ENCODE measurements at places on chromosomes 11 and 22.
A peak's percentile ranks its signal among the peaks of the same experiment; 100 is the strongest.

- H3K27ac ChIP-seq, result no peak overlapping the region
- DNase-seq, result no peak
- no peaks in the 10 kb centered on the region for H3K36me3 ChIP-seq
- no peaks in the 10 kb centered on the region for H3K27me3 ChIP-seq
- H3K4me3 ChIP-seq, result no peak overlapping the region
- peaks cover 12% of the 10 kb centered on the region for H3K4me1 ChIP-seq
Observed at GRCh38 chr11:75902631-75903030, 87.6 kb downstream of the UVRAG start.

- no peak overlapping the region for H3K27ac ChIP-seq
- H3K4me1 ChIP-seq, result peaks cover 8% of the 10 kb centered on the region
- H3K27me3 ChIP-seq, result peaks cover 3% of the 10 kb centered on the region
Observed at GRCh38 chr22:44080936-44081861, 57.1 kb downstream of the PARVB start.

DNA sequence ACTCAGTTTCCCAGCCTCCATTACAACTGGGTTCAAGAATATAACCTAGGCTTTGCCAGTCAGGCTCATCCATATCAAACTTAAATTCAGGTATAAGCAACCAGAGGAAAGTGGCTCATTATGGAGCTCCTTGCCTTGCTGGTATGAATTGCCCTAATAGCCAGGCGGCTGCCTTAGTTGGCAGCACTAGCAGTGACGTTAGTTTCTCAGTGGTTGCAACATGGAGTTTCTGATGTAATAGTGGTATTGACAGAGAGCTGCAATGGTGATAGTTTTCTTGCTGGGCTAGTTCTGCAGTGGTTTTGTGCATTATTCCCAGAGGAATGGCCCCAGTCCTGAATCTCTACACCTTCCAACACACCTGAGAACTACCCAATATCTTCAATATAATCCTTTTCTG is 3.8 kb upstream of the TMEM123 start:
- H3K27ac ChIP-seq, result peak overlapping the region; percentile 52
- peaks cover 22% of the 10 kb centered on the region for H3K4me1 ChIP-seq
- peaks cover 3% of the 10 kb centered on the region for H3K27me3 ChIP-seq
- no peaks in the 10 kb centered on the region for H3K36me3 ChIP-seq
- no peak overlapping the region for H3K4me3 ChIP-seq

GRCh38 chr22:17257121-17258001 is 38.1 kb upstream of the ADA2 start:
- H3K27me3 ChIP-seq, result no peaks in the 10 kb centered on the region
- no peak for DNase-seq
- H3K36me3 ChIP-seq, result no peaks in the 10 kb centered on the region

DNA sequence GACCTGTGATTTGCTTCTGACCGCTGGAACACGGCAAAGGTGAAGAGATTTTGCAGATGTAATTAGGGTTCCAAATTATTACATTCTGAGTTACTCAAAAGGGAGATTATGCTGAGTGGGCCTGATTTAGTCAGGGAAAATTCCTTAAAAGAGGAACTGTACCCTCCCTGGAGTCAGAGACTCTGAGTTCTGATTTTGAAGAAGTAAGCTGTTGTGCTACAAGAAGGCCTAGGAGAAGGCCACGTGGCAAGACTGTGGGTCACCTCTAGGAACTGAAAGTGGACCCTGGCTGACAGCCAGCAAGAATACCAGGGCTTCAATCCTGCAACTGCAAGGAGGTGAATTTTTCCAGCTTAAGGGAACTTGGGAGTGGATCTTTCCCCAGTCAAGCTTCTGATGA is 45.3 kb downstream of the CHRDL2 start:
- H3K27me3 ChIP-seq, result peaks cover 9% of the 10 kb centered on the region
- no peak overlapping the region for H3K4me3 ChIP-seq
- no peak for DNase-seq
- no peaks in the 10 kb centered on the region for H3K36me3 ChIP-seq

DNA sequence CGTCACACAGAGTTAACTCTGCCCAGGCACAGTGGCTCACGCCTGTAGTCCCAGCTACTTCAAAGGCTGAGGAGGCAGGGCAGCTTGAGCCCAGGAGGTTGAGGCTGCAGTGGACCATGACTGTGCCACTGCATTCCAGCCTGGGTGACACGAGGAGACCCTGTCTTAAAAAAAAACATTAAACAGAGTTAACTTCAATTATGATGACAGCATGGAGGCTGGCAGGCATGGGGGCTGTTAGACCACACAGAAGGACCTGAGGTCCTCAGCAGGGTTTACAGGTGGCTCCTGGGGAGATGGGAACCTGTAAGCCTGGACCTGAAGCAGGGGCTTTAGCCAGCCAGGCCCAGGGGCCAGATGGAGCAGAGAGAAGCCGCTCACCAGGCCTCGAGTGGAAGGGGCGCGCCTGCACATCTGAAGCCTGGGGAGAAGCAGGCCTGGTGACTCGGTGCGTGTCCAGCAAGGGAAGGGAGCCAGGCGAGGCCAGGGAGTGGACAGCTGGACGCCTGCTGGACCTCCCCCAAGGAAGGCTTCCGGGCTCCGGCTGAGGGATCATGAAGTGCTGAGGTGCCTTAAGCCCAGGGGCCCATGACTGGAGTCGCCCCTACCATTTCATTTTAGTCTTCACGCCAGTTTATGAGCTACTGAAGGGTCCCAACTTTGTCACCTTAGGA is 25.3 kb downstream of the RPUSD4 start:
- no peaks in the 10 kb centered on the region for H3K27me3 ChIP-seq
- H3K4me1 ChIP-seq, result peaks cover 47% of the 10 kb centered on the region
- H3K36me3 ChIP-seq, result peaks cover 15% of the 10 kb centered on the region
- H3K27ac ChIP-seq, result no peak overlapping the region
- no peak for DNase-seq

- no peak overlapping the region for H3K4me3 ChIP-seq
- DNase-seq, result peak; percentile 36
- H3K27me3 ChIP-seq, result peaks cover 8% of the 10 kb centered on the region
- H3K4me1 ChIP-seq, result peaks cover 7% of the 10 kb centered on the region
- no peak overlapping the region for H3K27ac ChIP-seq
Observed at GRCh38 chr22:44567846-44568493, 69.9 kb upstream of the RTL6 start.

DNA sequence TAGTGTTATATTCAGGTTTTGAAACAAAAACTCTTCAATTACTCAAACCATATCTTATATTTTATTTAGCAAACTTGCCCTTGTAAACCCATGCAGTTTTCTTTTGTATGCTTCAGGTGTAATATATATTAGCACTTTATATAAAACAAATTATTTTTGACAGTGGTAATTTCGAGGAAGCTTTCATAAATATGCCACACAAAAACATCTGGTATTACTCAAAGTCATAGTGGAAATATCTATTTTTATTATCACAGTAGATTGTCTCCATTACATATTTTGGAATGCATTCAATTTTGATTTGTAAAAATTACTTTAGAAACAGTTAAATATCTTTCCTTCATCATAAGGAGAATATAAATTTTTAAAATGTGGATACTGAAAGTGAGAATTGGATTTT is 89.1 kb upstream of the FIBIN start:
- H3K27me3 ChIP-seq, result no peaks in the 10 kb centered on the region
- DNase-seq, result no peak
- H3K27ac ChIP-seq, result no peak overlapping the region
- H3K36me3 ChIP-seq, result no peaks in the 10 kb centered on the region
- peaks cover 6% of the 10 kb centered on the region for H3K4me1 ChIP-seq

GRCh38 chr11:97966901-97967300 is 1053.8 kb upstream of the CNTN5 start:
- no peaks in the 10 kb centered on the region for H3K4me1 ChIP-seq
- H3K4me3 ChIP-seq, result no peak overlapping the region
- H3K27me3 ChIP-seq, result no peaks in the 10 kb centered on the region
- no peak for DNase-seq
- no peak overlapping the region for H3K27ac ChIP-seq

- H3K36me3 ChIP-seq, result no peaks in the 10 kb centered on the region
- H3K27me3 ChIP-seq, result no peaks in the 10 kb centered on the region
- peaks cover 11% of the 10 kb centered on the region for H3K4me1 ChIP-seq
- peak overlapping the region; percentile 89 for H3K27ac ChIP-seq
- H3K4me3 ChIP-seq, result peak overlapping the region; percentile 87
- no peak for DNase-seq
Observed at GRCh38 chr11:63918507-63919191, 1.7 kb upstream of the RCOR2 start.

DNA sequence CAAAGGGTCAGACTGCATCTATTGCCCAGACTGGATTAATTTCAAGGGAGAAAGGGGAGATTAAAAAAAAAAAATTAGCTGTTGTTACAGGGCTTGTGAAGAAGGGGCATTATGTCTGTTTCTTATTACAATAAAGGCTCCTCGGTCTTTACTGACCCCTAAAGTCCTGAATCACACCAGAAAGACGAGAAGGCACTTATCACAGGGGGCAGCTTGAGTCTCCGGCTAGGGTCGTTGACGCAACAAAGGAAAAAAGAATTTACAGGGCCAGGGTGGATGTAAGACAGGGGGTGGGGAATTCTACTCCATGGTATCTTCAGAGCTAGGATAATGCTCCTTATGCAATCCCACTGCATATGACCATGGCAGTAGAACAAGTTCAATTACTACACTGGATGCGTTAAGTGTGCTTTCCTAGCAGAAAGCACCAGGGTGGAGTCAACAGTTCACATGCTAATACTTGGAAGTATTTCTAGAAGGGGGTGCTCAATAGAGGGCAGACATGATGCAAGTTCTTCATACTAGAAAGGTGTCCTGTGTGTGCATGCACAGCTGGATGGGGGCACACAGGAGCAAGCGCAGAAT is 16.5 kb downstream of the DDX17 start:
- no peaks in the 10 kb centered on the region for H3K4me1 ChIP-seq
- DNase-seq, result no peak
- no peak overlapping the region for H3K4me3 ChIP-seq

- DNase-seq, result no peak
- H3K36me3 ChIP-seq, result no peaks in the 10 kb centered on the region
- H3K27ac ChIP-seq, result no peak overlapping the region
- H3K27me3 ChIP-seq, result peaks cover 22% of the 10 kb centered on the region
- H3K4me3 ChIP-seq, result no peak overlapping the region
- peaks cover 37% of the 10 kb centered on the region for H3K4me1 ChIP-seq
Observed at GRCh38 chr11:115921540-115921939, 417.3 kb upstream of the CADM1 start.

- H3K4me3 ChIP-seq, result peak overlapping the region; percentile 90
- H3K27ac ChIP-seq, result peak overlapping the region; percentile 92
- DNase-seq, result no peak
- peaks cover 20% of the 10 kb centered on the region for H3K4me1 ChIP-seq
- H3K36me3 ChIP-seq, result peaks cover 4% of the 10 kb centered on the region
Observed at GRCh38 chr11:130160498-130161155, 1.0 kb downstream of the ST14 start.

- DNase-seq, result no peak
- H3K4me1 ChIP-seq, result peaks cover 39% of the 10 kb centered on the region
- H3K27ac ChIP-seq, result peak overlapping the region; percentile 20
- no peak overlapping the region for H3K4me3 ChIP-seq
- no peaks in the 10 kb centered on the region for H3K36me3 ChIP-seq
- H3K27me3 ChIP-seq, result peaks cover 31% of the 10 kb centered on the region
Observed at GRCh38 chr11:35536470-35536869, 11.1 kb upstream of the PAMR1 start.

- peak overlapping the region; percentile 54 for H3K27ac ChIP-seq
- H3K4me3 ChIP-seq, result peak overlapping the region; percentile 89
- peaks cover 50% of the 10 kb centered on the region for H3K27me3 ChIP-seq
- peaks cover 13% of the 10 kb centered on the region for H3K4me1 ChIP-seq
Observed at GRCh38 chr11:18706330-18707243, 8.0 kb downstream of the TMEM86A start.

DNA sequence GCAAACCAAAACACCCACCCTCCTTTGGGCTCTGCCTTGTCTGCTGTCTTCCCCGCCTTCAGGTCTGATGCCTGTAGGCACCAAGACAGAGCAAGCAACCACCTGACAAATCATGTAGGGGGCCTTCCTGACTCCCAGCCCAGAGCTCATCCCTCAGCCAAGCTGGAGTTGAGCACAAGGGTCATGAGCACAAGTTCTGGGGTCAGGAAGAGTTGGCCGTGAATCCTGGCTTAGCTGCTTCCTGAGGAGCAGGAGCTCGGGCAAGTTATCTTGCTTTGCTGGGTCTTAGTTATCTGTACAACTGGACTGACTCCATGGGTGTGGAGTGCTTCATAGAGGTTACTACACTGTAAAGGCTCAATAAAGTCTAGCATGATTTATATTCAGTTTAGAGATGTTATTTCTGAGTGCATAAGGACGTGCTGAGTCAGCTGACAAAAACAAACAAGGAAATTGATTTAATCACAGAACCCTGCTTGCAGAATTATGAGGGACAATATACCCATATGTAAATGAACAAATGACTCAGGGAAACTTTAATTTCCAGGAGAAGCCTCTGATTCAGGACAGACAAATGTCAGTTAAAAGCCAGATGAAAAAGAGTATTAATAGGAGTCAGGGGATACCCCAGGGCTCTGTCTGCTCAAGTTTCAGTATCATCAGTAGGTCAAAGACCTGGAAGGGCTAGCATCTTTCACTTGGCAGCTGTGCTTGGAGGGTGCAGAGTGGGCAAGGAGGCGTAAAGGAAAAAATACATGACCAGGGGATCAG is 15.0 kb upstream of the APOA1 start:
- H3K27me3 ChIP-seq, result no peaks in the 10 kb centered on the region
- H3K27ac ChIP-seq, result peak overlapping the region; percentile 78
- peaks cover 9% of the 10 kb centered on the region for H3K4me1 ChIP-seq
- H3K36me3 ChIP-seq, result peaks cover 38% of the 10 kb centered on the region
- no peak overlapping the region for H3K4me3 ChIP-seq

DNA sequence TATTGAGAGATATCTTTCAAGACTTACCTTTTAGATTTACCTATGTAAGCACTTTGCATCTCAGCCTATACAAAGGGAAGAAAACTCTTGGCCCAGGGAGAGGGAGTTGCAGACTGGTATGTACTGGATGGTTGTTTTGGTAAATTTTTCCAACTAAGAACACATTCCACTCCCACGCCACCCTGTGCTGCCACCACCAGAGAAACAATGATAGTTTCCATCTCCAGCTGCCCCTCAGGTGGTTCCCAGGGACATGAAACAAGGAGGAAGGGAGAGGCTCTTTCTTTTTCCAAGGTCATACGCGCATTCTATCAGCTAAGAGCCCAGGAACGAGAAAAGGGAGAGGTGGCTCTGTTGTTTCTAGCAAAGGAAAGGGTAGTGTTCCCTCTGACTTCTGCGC is 34.4 kb downstream of the CCDC34 start:
- H3K36me3 ChIP-seq, result peaks cover 11% of the 10 kb centered on the region
- H3K4me1 ChIP-seq, result peaks cover 3% of the 10 kb centered on the region
- H3K27ac ChIP-seq, result no peak overlapping the region
- H3K27me3 ChIP-seq, result no peaks in the 10 kb centered on the region

- H3K4me1 ChIP-seq, result peaks cover 33% of the 10 kb centered on the region
- H3K4me3 ChIP-seq, result no peak overlapping the region
- DNase-seq, result no peak
- H3K27me3 ChIP-seq, result no peaks in the 10 kb centered on the region
Observed at GRCh38 chr11:67160872-67161783, 42.1 kb downstream of the KDM2A start.

GRCh38 chr22:28111501-28112189 is 192.6 kb upstream of the PITPNB start:
- H3K4me1 ChIP-seq, result peaks cover 29% of the 10 kb centered on the region
- no peak overlapping the region for H3K4me3 ChIP-seq
- H3K36me3 ChIP-seq, result peaks cover 11% of the 10 kb centered on the region
- H3K27me3 ChIP-seq, result no peaks in the 10 kb centered on the region
- DNase-seq, result no peak
- H3K27ac ChIP-seq, result no peak overlapping the region

- H3K36me3 ChIP-seq, result peaks cover 17% of the 10 kb centered on the region
- H3K4me3 ChIP-seq, result peak overlapping the region; percentile 97
- H3K27ac ChIP-seq, result peak overlapping the region; percentile 94
- no peak for DNase-seq
- H3K27me3 ChIP-seq, result no peaks in the 10 kb centered on the region
- peaks cover 23% of the 10 kb centered on the region for H3K4me1 ChIP-seq
Observed at GRCh38 chr22:35258191-35258988, 1.1 kb downstream of the HMGXB4 start.

GRCh38 chr11:44791316-44791925 is 64.7 kb downstream of the TSPAN18 start:
- H3K27ac ChIP-seq, result no peak overlapping the region
- H3K27me3 ChIP-seq, result no peaks in the 10 kb centered on the region
- H3K4me1 ChIP-seq, result peaks cover 38% of the 10 kb centered on the region
- no peaks in the 10 kb centered on the region for H3K36me3 ChIP-seq
- H3K4me3 ChIP-seq, result no peak overlapping the region

Measured in type B pancreatic cell (in vitro differentiated cells).